ENCODE measurements at places on chromosomes 13 and 19.

DNA sequence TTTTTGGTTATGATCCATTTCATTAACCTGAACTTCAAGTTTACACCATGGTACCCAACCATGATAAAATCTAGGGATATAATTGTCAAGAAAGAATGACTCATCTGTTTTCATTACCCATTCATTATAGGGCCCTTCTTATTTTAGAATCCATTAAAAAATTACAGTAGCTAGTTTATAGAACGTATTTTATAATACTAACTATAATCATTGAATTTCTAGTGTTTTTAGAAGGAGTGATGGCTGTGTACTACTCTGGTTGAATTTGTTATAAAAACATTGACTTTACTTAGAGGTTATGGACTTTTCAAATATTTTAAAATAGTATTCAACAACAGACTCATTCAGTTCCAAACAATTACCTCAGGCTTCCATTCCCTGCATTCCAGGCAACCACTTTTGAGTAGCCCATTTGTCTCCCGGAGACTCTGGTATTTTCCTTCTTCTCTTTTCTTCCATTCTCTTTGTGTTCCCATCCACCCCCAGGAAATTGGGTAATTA is 71.9 kb upstream of the KLF12 start:
- DNase-seq, result no peak

DNA sequence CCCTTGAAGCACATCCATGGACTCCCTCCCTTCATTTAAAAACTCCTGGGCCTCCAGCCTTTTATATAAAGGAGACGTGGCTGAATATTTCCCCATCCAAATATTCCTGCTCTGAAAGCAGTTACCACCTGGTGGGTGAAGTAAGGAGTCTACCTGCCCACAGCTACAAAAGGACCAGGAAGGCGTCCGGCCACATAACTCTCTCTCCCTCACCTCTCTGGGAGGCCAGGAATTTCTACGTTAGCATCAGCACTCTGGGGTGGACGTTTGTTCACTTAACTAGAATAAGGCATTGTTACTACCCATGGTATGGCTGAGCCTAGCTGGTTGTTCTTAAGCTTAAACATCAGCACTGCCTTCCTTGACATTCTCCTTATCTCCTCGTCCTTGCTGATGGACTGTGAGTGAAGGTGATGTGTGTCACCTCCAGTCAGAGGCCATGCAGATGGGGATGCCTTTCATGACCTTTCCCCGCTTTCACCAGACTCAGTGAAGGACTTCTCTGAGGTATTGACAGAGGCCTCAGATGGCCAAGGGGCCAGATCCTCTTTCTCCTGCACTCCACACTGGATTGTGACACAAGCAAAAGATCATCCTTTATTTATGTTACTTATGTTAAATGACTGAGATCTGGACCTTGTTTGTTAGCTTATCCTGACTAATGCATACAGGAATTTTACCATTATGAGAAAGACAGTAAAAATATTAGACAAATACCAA is 22.2 kb upstream of the KPNA3 start:
- DNase-seq, result no peak

GRCh38 chr13:112761701-112762689 is 72.2 kb downstream of the ATP11A start:
- DNase-seq, result no peak

DNA sequence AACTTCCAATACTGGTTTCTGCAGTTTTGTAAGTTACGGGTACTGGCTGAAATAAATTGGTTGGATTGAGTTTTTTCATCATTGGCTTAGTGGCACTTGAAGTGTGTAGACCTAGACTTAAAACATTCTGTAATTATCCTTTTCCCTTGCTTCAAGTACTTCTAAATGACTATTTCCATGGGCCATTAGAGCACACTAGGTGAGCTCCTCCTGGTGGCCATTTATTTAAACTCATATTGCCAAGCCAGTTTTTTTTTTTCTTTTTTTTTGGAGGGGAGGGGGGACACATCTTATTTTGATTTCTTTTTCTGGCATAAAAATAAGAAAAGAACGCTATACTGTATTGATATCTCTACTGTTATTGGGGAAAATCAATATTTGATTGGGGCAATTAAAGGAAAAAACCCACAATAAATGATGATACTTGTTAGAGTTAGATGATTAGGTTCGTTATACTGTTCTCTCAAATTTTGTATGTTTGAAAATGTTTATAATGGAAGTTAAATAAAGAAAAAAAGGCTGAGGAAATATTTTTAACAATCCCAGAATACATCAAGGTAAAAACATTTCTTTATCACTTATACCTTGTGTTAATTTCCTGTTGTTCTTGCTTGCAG is 82.9 kb downstream of the PDS5B start:
- DNase-seq, result no peak

DNA sequence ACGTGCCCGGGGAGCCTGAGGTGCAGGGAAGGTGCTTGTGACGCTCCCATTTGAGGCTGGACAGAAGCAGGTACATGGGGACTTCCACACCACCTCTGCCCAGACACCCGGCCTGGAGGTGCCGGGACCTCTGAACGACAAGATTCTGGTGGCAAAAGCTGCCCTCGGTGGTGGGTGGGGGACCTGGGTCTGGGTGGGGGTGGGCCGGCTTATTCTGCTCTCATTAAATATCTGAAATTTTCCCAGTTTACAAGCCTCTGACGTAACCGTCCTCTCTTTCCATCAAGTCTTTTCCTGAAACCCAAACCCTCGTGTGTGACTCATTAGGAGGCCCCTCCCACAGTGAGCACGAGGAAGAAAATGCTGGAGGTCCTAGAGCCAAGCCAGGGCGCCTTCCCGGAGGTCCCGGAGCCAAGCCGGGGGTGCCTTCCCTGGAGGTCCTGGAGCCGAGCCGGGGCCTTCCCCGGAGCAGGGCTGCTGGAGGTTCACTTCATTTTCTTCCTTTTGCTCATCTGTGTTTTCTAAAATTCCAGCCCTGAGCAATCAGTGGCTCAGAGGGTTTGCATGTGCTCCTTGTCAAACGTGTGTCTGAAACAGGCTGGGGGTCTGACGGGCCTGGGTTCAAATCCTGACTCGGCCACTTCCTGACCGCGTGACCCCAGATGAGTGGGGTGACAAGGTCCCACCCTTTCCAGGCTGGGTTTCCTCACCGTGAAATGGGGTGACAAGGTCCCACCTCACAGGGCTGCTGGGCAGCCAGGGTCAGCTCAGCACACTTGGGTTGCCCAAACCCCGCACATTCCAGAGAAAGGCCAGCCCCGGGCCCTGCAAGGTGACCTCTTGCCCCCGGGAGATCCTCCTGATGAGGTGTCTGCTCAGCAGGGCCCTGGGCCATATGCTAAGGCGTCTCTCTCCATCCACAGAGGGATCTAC is 10.0 kb downstream of the CFD start:
- DNase-seq, result no peak

DNA sequence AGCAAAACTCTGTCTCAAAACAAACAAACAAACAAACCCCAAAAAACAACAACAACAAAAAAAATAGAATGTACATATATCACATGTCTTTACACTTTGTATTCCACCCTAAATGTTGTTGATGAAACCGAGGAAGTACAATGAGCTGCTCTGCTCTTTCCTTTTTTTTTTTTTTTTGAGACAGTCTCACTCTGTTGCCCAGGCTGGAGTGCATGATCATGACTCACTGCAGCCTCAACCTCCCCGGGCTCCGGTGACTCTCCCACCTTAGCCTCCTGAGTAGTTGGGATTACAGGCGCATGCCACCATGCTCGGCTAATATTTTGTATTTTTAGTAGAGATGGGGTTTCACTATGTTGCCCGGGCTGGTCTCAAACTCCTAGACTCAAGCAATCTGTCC is 30.6 kb upstream of the LRP3 start:
- DNase-seq, result no peak

- DNase-seq, result no peak
Measured at GRCh38 chr13:35714121-35714520, 237.6 kb upstream of the MAB21L1 start.

DNA sequence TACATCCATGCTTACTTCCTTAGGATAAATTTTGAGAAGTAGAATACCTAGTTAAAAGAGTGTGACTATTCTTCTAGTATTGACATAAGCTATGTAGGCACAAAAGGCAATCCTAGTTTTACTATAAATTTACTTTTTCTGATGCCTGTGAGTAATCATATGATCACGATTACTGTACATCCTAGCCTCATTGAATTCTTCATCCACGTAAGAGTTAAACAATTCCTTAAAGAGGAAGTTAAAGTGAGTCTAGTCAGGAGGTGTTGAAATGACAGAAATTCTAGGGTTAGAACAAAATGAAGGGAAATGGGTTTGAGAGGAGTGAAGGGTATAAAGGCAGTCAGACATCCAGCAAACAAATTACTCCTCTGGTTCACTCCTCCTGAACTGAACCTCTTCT is at the start of gene ACOD1:
ACOD1 (plus strand) TSS at position 363 of the 400 bp plus-strand sequence. CDS start 48 bp downstream, outside the sequence.
- no peak for DNase-seq

DNA sequence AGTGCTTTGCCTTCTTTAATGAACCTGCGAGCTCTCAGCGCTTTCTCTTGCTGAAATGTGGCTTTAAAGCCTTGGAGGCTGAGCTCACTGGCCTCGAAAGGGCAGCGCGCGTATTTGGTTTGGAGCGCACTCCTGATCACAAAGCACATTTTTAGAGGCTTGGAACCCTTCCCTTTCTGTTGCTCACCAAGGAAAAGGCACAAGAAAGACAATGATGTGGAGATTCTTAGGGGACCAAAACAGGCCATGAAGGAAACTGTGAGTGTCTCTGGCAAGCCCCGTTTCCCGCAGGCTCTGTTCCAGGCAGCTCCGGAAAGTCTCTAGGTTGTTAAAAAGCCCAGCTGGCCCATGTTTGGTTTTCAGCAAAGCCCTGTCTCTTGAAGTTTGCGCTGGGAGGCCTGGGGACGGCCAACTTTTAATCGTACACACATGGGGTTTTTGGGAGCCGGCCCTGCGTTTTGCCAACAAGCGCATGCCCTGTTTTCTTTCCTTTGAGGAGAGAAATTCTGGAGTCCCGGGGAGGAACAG is 9.4 kb upstream of the SPC24 start:
- DNase-seq, result peak; percentile 39

DNA sequence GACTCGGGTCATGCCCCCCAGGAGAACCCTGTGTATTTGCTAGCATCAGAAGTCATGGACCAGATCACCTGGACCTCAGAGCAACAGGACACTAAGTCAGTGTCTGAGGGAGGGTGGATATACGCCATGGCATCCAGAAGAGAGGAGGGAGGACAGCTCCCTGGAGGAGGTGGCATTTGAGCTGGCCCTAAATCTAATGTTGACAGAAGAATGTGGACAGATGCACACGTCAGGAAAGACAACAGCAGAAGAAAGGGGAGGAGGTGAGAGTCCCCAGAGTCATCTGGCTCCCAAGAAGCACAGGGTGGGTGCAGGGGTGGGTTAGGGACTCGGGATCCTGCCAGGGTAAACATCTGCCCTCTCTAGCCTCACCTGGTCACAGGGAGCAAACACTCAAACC is 24.5 kb upstream of the CCNE1 start:
- no peak for DNase-seq

DNA sequence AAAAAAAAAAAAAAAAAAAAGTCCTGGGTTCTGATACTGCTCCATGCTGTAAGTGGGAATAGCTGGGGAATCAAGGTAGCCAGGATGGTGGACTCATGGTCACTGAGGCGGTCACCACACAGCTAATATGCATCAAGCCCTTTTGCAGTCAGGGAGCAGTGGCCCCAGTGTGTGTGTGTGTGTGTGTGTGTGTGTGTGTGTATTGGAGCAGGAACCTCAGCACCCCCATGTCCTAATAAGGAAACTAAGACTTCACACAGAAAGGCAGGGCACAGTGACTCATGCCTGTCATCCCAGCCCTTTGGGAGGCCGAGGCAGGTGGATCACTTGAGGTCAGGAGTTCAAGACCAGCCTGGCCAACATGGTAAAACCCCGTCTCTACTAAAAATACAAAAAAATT is 12.0 kb downstream of the B3GNT3 start:
- DNase-seq, result no peak

- no peak for DNase-seq
Measured at GRCh38 chr13:23570099-23570920, at the start of gene TNFRSF19. Gene TNFRSF19 (plus strand): TSS chr13:23570412. CDS start chr13:23590184, 19,772 bp downstream.

DNA sequence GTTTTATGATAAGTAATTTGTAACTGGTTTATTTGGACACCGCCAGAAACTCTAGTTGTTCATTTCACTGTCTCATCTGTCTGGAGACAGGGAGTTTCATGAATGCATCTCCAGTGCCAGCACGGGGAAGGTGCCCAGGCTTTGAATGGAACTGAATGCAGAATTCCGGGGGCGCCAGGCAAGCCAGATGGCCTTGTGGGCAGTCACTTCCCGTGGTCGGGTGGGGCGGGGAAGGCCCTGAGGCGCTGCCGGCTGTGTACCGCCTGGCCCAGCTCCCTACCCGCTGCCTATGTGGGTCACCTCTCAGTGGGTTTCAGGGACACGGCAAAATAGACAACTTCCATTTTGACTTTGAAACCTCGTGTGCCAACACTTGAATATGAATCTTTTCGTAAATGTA is 28.8 kb upstream of the MCF2L start:
- no peak for DNase-seq

DNA sequence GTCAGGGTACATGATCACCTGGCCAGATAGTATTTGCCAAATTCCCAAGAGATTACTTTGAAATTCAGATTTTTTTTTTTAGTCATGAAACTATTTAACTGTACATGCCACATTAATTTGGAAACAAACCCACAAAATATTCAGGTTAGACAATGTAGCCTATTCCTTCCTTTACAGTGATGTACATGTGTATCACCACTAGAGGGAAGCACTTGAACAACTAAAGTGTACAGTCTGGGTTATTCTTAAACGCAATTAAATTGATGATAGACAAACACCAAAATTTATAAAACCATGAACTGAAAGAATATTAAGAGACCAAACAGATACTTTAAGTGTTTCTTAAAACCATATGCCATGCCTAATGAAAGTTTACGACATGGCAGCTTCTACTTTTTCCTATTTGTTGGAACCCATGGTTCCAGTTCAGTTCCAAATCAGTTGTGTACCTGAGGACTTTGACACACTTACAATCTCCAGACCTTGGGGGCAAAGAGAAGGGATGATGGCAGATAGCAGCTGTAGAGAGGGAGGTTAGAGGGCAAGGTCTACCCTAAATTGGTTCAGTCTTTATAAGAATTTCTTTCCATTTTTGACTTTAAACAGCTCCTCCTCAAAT is 52.8 kb downstream of the TNFSF13B start:
- no peak for DNase-seq

DNA sequence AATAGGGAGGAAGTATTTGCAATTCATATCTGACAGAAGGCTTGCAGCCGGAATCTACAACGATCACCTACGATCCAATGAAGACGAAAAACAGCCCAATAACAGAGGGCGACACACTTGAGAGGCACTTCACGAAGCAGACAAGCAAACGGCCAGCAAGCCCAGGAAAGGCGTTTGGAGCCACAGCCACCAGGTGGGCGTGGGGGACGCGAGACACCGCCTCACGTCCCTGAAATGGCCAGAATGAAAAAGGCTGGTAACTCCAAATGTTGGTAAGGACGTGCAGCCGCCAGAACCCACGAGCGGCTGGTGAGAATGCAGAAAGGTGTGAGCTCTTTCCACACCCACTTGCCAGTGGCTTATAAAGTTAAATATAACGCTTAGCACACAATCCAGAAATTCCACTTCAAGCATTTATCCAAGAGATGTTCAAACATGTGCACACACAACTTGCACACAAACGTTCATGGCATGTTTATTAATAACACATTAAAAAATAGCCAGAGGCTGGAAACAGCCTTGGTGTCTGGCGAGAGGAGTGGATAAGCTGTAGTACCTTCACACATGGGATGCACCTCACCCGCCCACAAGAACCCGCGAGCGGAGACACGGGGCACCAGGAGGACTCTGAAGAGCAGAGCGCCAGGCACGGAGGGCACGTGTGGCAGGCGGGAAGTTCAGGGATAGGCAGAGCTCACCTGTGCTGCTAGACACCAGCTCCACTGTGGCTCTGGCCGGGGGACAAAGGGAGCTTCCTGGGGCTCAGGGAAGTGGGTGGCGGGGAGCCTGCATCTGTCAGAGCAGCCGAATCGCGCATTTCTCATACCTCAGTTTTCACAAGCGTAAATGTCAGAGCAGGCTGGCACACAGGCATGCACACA is 89.3 kb downstream of the SPACA7 start:
- DNase-seq, result no peak

Data from substantia nigra (tissue), 51 donors.